GM13977 (cell line): ENCODE measurements at places on chromosomes 6 and 20.

- DNase-seq, result no peak
These were observed 15.5 kb downstream of the COL9A3 start for GRCh38 chr20:62832212-62832922.

DNA sequence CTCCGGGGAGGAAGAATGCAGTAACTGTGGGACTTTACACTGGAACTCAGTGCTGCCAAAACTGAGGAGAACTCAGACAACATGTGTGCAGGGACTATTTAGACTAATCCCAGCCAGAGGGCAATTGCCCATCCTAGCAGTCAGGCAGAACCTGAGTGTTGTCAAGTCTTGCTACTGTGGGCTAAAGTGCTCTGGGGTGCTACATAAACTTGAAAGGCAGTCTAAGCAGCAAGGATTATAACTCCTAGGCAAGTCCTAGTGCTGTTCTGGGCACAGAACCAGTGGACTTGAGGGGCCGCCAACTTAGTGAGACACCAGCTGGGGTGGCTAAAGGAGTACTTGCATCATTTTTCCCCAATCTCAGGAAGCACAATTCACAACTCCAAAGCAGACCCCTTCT is 363.8 kb upstream of the PTCHD4 start:
- no peak for DNase-seq

GRCh38 chr6:52726741-52727535 is 36.3 kb downstream of the GSTA2 start:
- DNase-seq, result no peak

- no peak for DNase-seq
These were observed 293.8 kb downstream of the FRK start for GRCh38 chr6:115766745-115767462.

DNA sequence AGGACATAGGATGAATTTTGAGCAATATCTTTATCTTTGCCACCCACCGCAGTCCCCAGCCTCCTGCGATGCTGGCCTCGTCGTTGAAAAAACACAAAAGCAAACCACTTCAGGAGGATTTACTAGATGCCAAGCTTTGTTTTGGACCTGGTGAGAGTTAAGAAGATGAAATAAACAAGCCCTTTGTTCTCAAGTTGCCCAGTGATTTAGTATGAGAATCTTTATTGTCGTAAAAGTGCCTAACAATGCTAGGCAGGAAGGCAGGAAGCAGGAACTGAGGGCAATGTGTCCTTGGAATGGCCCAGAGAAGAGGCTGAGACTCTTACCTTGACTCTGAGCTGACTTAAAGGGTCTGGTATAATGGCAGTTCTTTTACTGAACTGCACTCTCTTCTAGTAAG is 116.0 kb downstream of the TRMT11 start:
- no peak for DNase-seq

- DNase-seq, result no peak
These were observed 50.7 kb downstream of the TGM2 start for GRCh38 chr20:38114353-38114791.

DNA sequence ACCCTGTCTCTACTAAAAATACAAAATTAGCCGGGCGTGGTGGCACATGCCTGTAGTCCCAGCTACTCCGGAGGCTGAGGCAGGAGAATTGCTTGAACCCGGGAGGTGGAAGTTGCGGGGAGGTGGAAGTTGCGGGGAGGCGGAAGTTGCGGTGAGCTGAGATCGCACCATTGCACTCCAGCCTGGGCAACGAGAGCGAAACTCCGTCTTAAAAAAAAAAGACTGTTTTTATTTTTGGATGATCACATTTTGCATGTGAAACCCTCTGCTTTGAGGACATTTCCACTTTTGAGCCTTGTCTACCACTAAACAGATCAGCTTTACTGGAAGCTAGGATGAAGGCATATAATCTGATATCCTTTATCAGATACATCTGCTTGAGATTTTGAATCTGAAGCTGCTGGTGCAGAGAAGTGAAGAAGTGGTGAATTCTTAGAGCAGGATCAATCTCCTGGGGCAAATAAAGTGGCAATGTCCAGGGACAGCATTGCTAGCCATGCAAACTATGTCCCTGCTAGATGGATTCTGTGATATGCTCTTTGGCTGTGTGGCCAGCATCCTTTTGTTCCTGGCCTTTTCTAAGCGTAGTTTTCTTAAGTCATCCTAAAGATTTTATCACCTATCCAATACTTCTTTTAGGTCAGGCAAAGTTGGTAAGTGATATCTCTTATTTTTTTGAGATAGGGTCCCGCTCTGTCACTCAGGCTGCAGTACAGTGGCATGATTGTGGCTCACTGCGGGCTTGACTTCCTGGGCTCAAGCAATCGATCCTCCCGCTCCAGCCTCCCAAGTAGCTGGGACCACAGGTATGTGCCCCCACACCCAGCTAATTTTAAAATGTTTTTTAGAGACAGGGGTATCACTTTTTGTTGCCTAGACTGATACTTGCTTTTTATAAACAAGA is 23.3 kb downstream of the RBL1 start:
- DNase-seq, result no peak

- no peak for DNase-seq
These were observed 61.2 kb upstream of the LAMP5 start for GRCh38 chr20:9453201-9453600.

GRCh38 chr6:1923449-1923848 is 313.7 kb downstream of the FOXC1 start:
- DNase-seq, result no peak

- no peak for DNase-seq
These were observed 34.0 kb upstream of the SEC63 start for GRCh38 chr6:107991772-107992550.

DNA sequence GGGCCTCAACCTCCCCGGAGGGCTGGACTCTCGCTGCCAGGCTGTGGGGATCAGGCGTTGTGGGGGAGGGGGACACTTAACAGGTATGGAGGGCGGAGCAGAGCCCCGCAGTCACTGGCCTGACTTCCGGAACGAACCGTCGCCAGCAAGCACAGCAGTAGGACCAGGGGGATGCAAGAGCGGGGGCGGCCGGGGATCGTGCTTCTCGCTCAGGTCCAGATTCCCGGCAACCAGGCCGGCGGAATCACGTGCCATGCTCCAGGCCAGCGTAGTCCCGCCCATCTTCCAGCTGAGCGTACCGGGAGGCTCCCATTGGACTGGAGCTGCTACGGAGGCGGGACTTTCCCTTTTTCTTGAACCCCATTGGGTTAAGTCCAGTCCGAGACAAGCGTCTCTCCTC is 10.0 kb upstream of the POU5F1 start:
- peak; percentile 11 for DNase-seq

GRCh38 chr6:45445364-45445748 is 67.6 kb upstream of the SUPT3H start:
- no peak for DNase-seq

GRCh38 chr6:125794342-125795137 is 3.8 kb downstream of the NCOA7 start:
- DNase-seq, result no peak
